ENCODE measurements at places on chromosomes 6 and 20.

GRCh38 chr6:163010145-163010544 lies 282.4 kb downstream of the PACRG start:
- no peak for DNase-seq

DNA sequence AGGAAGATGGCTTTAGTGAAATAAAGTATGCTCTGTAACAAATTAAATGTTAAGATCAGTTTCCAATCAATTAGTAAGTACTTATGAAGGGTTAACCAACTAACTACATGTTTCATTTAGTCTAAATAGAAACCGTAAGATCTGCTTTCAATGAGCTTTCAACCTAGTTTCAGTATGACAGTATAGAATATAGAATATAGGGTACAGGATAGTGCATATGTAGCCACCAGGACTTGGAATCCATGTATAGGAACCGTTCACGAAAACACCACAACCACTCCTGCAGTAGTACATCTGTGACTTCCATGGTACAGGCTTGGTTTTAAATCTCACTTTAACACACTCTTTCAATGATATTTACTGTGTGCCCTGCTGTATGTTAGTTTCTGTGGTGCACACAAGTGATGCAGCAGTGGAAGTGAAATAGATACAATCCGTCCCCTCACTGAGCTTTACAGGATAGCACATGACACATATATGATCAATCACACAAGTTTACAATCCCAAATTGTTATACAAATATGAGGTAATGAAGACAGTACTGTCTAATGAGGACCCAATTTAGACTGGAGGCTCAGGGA lies 479.7 kb upstream of the MARCKS start:
- no peak for DNase-seq

DNA sequence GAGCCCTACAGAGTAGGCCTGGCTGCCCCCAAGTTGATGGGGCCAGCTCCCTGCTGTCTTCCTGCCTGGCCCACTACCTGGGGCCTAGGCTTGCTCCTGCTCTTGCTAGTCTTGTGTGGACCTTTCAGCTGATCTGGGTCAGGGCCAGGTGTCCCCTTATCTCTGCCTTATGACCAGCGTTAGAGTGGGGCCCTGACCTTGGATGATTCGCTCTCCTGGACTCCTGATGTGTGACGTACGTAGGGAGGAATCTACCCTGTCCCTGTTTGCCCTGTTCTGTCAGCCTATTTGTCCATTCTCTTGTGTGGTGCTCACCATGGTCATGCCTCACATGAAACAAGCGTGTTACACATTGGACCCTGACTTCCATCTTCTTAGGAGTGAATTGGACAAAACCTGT lies 571.8 kb downstream of the QKI start:
- no peak for DNase-seq

- no peak for DNase-seq
Measured at GRCh38 chr20:47438464-47439381, 63.0 kb upstream of the NCOA3 start.

DNA sequence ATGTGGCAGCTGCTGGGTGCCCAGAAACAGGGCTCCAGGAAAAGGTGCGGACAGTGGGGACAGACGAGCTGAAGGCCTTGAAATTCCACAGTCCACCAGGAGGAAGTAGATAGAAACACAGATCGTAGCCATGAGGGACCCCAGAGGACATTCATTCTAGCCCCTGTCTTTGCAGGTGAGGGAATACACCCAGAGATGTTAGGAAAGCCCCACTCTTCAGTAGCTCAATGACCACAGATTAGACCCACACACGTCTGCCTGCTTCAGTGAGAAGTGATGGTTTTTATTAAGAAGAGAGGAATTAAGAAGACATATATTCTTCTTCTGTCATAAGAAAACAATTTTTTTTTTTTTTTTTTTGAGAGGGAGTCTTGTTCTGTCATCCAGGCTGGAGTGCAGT lies 123.0 kb downstream of the MAP3K7 start:
- DNase-seq: no peak

DNA sequence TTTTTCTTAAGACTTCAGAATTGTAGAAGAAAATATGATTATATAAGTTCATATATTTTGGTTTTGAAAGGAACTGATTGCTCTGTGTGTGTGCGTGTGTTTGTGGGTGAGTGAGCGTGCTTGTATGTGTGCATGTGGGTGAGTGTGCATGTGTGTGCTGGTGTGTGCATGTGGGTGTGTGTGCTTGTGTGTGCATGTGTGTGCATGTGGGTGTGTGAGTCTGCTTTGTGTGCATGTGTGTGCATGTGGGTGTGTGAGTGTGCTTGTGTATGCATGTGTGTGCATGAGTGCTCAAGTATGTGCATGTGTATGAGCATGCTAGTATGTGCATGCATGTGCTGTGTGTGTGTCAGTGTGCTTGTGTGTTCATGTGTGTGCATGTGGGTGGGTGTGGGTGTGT lies 238.5 kb downstream of the CDC5L start:
- DNase-seq: no peak

GRCh38 chr6:136684466-136684865 lies 107.8 kb downstream of the MAP3K5 start:
- DNase-seq: no peak

DNA sequence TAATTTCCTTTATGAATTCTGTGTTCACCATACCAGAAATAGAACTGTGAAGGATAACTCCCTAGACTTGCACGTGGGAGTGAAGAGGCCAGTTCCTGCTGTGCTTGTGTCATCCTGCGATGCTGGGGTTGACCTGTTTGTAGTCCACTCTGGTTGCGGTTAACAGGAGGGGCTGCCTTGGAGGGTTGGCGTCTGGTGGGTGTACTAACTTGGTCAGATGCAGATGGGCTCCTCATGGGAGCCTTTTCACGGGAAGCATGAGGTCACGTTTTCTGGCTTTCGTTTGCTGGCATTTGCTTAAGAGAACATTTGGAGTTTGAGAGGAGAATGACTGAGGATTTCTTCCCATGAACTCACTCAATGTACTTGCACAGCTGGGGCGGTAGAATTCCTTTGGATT lies 41.2 kb downstream of the IGF2R start:
- DNase-seq: no peak

GRCh38 chr6:27295301-27296079 lies 16.6 kb downstream of the POM121L2 start:
- no peak for DNase-seq

DNA sequence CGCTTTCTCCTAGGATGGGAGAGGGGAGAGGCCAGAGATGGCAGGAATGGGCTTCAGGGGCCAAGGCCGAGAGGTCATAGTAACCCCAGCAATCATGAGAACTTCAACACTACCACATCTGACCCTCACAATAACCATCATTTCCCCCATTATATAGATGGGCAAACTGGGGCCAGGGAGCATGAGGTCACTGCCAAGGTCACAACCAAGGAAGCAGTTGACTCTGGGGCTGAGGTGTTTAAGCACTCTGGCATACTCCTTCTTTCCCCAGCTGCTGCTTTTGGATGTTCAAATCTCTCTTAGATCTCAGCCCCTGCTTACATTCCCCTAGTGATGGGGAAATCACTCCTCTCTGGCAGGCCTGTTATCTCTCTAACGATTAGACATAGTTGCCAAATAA lies 39.6 kb downstream of the CDH22 start:
- no peak for DNase-seq

GRCh38 chr6:4892785-4893485 lies 110.9 kb downstream of the RPP40 start:
- DNase-seq: no peak

- DNase-seq: no peak
Measured at GRCh38 chr6:134368670-134369069, 50.8 kb upstream of the SGK1 start.

DNA sequence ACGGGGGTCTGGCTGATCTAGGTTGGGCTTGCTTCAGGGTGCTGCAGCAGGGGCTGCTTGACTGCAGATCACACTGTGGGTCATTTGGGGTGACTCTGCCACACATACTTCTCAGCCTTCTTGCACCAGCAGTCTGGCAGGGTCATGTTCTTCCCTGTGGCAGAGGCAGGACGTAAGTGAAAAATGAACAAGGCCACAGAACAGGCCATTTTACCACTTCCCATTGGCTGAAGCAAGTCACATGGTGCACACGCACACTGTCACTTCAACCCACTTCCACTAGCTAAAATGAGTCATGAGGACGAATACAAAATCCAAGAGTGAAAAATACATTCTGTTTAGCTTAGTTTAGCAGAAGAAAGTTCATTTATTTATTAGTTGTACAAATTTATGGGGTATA lies 168.6 kb upstream of the GGTLC1 start:
- peak; percentile 28 for DNase-seq

- no peak for DNase-seq
Measured at GRCh38 chr6:130765181-130765727, 62.0 kb upstream of the SMLR1 start.

DNA sequence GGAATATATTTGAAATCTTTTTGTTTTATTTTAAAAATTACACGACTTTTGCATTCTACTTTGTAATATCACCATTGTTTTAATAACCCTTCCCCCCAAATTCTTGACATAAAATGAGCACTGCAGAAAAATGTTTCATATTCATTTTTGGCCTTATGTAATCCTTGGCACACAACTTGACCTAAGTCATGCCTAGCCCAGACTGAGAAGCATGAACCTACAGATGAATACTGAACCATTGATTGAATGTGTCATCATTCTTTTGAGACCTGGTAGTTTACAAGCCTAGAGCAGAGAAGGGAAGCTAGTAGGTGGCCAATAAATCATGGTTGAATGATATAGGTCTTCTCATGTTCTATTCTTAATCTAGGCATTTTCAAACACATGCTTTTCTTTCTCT lies 89.4 kb upstream of the EDN1 start:
- DNase-seq: no peak

DNA sequence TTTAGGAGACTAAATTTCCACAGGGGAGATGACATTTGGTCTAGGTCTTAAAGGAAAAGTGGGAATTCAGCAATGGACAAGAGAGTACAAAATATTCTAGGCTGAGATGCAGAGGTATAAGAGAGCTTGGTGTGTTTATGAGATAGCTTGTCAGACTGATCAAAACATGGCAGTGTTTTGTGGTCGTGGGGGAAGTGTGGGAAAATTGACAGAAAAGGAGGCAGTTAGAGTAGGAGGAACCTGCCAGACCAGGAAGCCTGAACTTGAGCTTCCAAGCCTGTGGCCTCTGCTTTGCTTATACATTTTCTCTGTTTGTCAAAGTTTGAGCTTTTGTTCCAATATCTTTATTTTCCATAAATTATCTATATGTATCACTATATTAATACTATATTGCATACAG lies 69.5 kb upstream of the MAP3K7 start:
- no peak for DNase-seq

DNA sequence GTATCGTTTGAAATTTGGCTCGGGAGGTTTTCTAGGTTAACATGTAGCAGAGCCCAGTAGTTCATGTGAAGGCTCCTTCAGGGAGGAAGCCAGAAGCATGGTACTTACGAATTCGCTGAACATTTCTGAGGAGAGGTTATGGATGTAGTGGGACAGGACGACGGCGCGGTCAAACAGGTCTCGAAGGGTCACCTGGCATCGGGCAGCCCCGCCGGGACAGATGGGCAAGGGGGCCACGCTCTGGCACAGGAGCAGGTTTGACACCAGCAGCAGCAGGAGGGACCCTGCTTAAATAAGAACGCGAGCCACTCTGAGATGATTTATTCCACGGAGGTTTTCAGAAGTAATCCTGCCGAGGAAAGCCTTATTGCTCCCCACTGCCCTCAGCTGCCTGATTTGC lies 2.5 kb downstream of the PRL start:
- no peak for DNase-seq

DNA sequence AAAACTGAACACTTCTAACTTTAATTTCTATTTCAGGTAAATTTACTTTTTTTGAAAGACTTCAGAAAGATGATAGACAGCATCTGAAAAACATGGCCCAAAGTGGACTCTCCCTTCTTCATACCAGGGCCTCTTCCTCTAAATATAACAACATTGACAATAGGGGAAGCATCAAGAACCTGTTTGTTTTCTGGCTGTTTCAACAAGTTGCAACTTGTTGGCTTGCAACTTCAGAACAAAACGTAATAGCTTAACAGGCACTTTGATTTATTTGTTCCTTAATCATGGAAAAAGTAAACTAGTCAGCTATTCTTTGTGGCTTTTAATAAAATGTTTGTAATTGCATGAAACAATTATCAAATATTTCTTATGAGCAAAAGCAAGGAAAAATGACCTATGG lies 34.3 kb downstream of the RGS17 start:
- DNase-seq: no peak

GRCh38 chr20:51223183-51223720 lies 200.3 kb upstream of the KCNG1 start:
- DNase-seq: no peak

DNA sequence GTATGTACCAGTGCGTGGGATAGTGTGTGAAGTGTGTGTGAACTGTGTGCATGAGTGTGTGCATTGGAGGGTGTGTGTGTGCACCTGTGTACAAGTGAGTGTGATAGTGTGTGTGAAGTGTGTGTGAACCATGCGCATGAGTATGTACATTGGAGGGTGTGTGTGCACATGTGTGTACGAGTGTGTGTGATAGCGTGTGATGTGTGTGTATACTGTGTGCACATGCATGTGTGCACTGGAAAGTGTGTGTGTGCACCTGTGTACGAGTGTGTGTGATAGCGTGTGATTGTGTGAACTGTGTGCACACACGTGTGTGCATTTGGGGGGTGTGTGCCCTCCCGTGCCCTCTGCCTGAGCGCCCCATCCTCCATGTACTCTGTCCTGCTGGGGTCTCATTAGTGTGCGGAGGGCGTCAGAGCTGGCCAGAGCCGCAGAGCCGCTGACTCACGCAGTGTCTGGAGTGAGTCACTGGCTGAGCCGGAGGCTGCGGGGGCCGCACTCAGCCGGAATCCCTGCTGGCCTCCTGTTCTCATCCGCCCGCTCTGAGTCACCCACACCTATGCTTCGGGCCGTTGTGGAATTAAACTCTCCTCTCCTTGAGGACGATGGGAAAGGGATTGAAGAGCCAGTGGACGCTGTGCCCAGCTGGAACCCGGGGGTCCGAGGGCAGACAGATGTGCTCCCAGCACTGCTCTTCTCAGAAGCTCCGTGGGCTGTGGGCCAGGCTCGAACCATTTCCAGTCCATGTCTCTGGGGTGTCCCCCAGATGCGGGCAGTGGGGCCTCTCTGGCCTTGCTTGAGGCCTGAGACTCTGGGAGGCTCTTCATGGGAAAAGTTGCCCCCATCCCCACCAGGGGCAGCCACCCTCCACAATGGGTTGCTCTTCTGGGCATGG lies 27.3 kb upstream of the STX16 start:
- DNase-seq: no peak

GRCh38 chr6:16770701-16771569 lies 9.7 kb upstream of the ATXN1 start:
- peak; percentile 84 for DNase-seq

- DNase-seq: no peak
Measured at GRCh38 chr6:144466716-144467115, 181.6 kb downstream of the UTRN start.

DNA sequence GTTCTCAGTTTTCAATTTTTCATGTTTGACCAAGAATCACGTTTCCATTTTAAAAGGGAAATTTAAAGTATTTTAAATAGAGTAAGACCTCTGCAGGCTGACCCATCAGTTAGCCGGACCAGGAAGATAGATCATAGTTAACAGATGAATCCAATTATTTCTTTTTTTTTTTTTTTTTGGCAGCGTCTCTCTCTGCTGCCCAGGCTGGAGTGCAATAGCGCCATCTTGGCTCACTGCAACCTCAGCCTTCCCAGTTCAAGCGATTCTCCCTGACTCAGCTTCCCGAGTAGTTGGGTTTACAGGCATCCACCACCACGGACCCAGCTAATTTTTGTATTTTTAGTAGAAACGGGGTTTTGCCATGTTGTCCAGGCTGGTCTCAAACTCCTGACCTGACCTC lies 256.7 kb upstream of the CNR1 start:
- no peak for DNase-seq

GRCh38 chr6:64672651-64673050 lies 1034.4 kb downstream of the EYS start:
- no peak for DNase-seq

GRCh38 chr6:6816716-6817115 lies 228.2 kb downstream of the LY86 start:
- DNase-seq: peak; percentile 88

Data from suppressor macrophage treated with lipopolysaccharide for 1 hour (primary cell).